Smooth muscle cell of the brain vasculature (primary cell): ENCODE measurements at places on chromosomes 1 and 21.
A peak's percentile ranks its signal among the peaks of the same experiment; 100 is the strongest.

DNA sequence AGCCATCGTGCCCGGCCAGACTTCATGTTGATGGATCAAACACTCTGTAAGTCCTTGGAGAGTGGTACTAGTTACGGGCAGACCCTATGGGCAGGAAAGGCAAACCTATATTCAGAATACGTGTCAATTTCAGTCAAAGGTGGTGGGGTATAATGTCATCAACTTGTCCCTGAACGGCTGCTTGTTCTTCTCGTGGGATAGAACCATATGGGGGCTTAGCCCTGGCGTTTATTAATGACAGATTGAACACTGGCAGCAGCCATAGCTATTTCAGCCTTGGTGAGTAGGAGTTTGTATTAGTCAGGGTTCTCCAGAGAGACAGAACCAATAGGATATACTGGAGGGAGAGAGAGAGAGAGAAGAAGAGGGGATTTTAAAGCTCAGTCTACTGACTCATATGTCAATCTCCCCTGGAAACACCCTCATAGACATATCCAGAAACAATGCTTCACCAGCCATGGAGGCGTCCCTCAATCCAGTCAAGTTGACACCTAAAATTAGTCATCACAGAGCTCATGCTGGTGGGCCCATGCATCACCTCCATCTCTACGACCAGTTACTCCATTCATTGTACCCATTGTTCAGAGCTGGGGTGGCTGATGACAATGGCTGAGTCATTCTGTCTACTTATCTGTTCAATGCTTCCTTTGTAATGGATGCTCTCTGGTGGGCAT, 16.1 kb upstream of the AQP10 start:
- DNase-seq = no peak

GRCh38 chr1:210951279-210951678, 182.7 kb downstream of the KCNH1 start:
- no peak for DNase-seq

- peak; percentile 21 for DNase-seq
These were observed 43.8 kb downstream of the RBM11 start for GRCh38 chr21:14259747-14260146.

GRCh38 chr1:59083946-59084865, 212.7 kb upstream of the FGGY start:
- DNase-seq = no peak

DNA sequence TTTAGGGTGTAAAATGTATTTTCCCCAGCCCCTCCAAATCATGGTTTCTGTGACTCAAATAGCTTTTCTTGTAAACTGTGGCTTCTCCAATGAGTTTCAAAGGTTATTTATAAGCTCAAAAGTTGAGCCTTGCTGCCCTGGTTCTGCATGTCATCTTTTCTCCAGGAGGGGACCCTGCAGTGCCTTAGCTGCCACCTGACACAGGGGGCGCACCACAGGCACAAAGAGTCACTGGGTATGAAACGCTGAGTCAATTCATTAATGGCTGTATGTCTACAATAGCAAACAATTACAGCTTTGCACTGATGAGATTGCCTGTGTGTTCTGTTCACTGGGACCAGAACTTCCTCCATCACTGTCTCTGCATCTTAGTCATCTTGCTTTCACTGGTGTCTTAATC, 100.8 kb downstream of the PCP4 start:
- no peak for DNase-seq

DNA sequence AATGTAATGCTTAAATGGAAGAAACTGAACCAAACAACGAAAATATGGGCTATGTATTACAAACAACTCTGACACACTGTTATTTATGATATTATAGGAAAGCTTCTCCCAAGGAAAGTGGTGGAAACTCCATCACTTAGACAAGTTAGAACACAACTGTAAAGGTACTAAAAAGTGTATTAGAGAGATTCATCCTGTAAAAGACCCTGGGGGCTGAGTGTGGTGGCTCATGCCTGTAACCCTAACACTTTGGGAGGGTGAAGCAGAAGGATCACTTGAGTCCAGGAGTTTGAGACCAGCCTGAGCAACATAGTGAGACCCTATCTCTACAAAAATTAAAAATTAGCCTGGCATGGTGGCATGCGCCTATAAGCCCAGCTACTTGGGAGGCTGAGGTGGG, 7.4 kb upstream of the UBE4B start:
- no peak for DNase-seq

- DNase-seq = no peak
These were observed 4.0 kb downstream of the PHC2 start for GRCh38 chr1:33426916-33427315.

DNA sequence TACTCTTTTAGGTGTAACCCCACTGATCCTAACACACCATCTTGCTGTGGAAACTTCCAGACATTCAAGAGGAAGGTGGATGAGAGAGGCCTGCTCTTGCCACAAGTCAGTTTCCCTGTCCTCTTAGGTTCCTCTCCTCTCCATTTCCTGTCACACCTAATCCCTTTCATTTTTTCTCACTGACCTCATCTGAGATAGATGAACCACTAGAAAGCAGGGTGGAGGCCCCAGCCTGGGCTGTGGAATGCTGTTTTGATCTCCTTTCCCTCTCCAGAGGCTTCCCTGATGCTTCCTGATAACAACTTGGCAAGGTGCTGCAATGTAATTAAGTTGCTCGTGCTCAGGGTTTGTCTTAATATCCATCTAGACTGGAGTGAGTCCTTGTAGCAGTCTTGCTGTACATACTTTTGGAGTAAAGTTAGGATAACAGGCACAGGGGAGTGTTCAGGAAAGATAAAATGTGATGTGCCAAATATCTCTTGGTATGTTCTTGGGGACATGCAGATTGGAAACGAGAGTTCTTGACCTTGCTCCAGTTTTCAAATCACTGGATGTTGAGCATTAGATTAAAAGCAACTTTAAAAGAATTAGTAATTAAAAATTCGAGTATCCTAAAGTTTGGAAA, 11.2 kb downstream of the LRRC42 start:
- DNase-seq = no peak

DNA sequence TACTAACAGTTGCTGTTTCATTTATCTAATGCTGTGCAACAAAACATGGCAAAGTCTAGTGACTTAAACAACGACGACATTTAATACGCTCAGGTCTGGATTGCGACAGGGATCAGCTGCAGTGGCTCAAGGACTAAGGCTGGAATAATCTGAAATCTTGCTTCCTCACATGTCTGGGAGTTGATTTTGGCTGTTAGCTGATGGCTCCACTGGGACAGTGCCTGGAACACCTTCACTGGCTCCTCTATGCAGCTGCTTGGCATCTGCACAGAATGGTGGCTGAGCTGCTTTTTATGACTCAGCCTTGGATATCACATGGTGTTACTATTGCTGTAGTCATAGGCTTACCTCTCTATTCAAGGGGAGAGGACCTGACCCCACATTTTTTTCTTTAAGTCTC, 24.0 kb upstream of the BTG3 start:
- no peak for DNase-seq

DNA sequence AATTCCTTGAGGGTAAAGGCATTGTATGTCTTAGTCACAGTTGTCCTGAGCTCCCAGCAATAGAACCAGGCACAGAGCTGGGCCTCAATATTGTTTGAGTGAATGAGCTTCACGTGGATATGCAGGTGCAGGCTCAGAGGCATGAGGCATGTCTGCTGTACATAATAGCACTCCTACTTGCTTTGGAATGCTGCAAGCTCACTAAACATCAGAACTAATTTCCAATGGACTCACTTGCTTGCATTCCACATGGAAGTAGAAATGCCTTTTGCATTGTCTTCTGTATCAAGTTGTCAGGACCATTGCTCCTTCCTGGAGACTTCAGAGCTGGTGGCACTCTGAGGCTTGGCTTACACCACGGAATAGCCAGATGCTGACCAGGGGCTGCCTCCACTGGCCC, 37.1 kb downstream of the INAVA start:
- no peak for DNase-seq

GRCh38 chr1:150650193-150650592, 20.8 kb upstream of the ENSA start:
- DNase-seq = no peak

GRCh38 chr21:35204850-35205541, 155.9 kb upstream of the RUNX1 start:
- DNase-seq = no peak

GRCh38 chr1:230824919-230825721, 43.2 kb downstream of the C1orf198 start:
- DNase-seq = no peak

DNA sequence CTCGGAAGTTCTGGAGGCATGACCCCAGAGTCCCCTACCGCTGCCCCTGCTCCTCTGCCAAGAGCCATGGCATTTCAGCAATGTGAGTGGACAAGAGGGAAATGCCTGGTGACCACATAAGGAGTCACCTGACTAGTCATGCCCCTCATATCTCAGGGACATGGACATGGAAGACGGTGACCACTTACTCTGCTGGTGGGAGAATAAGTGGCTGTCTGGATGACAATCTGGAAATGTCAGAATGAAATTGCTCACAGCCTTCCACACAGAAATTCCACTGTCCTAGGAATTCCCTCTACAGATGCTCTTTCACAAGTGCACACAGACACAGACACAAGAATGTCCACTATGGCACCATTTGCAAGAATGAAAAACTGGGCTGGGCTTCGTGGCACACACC, 24.3 kb upstream of the PLEKHG5 start:
- DNase-seq = no peak

DNA sequence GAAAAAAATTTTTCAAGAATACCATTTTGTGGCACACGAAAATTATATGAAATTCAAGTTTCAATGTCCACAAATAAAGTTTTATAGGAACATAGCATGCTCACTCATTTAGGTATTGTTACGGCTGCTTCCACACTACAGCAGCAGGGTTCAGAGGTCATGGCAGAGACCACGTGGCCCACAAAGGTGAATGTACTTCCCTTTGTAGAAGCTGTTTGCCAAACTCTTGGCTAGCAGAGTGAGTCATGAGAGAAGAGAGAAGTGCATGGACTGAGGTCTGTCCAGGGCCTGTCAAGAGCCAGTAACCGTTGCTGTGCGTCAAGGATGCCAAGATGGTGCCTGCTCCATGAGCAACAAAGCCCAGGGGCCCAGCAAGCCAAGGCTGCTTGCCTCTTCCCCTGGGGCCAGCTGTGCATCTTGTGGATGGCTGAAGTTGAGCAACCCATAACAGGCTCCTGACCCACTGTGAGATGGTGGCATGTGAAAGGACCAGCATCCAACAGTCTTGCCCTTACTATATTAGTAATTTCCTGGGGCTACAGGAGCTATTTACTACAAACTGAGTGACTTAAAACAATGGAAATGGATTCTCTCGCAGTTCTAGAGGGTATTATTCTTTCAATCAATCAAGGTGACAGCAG, 64.8 kb upstream of the ATP5PO start:
- no peak for DNase-seq

DNA sequence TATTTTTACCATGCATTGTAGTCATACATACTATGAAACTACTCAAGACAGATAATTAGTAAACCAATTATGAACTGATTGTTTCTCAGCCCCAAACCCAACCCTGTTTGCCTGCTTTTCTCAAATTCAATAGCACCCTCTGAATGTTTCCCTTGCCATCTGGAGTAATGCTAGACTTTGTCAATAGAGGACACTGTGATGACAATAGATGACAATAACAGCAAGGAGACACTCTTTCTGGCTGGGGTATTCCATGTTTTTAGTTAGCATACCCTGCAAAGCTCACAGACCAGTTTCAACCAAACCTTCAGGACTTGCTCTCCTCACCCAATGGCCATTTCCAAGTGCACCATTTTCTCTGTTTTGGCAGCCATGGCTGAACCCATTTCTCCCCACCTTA, 108.5 kb upstream of the LRRC7 start:
- no peak for DNase-seq

DNA sequence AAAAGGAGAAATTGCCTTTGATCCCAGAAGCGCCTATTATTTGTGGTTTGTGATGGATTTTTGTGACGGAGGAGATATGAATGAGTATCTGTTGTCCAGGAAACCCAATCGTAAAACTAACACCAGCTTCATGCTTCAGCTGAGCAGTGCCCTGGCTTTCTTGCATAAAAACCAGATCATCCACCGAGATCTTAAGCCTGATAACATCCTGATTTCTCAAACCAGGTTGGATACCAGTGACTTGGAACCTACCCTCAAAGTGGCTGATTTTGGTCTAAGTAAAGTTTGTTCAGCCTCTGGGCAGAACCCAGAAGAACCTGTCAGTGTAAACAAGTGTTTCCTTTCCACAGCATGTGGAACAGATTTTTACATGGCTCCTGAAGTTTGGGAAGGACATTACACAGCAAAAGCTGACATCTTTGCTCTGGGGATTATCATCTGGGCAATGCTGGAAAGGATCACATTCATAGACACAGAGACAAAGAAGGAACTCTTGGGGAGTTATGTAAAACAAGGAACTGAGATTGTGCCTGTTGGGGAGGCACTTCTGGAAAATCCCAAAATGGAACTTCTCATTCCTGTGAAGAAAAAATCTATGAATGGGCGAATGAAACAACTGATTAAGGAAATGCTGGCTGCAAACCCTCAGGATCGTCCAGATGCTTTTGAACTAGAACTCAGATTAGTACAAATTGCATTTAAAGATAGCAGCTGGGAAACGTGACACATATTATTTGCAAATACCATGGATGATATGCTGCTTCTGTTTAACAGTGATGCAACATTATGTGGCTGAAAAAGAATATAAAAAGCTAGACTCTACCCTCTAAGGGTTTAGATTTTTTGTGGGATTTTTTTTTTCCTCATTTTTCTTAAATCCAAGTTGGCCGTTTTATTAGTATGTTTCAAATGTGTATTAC, 10.5 kb downstream of the PDIK1L start:
- DNase-seq = no peak

DNA sequence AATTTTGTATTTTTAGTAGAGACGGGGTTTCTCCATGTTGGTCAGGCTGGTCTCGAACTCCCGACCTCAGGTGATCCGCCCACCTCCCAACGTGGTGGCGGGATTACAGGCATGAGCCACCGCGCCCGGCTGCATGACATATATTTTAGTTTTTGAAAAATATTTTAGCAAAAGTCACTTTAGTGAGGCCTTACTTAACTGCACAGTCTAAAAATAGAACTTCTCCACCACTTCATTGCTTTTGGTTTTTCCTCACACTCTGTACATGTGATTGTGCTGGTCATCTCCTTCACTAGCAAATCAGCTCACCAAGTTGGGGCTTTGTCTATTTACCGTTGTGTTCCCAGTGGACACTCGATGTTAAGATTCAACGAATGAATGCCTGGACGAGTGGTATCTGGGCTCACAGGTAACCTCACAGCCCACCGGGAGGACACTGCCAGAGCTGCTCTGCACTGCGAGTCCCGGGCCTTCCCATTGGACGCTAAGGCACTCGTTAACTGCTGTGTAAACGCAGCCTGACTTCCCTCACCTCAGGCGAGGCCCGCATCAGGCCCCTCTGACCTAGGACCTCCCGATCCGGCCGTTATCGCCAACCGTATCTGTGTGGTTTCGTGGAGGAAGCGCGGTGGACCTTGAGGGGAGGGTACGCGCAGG, 14.0 kb upstream of the ZNF692 start:
- DNase-seq = no peak

GRCh38 chr1:181514298-181515290, 31.3 kb downstream of the CACNA1E start:
- DNase-seq = no peak

- no peak for DNase-seq
These were observed 37.3 kb upstream of the CSF3R start for GRCh38 chr1:36520056-36520455.
